Stimulated activated CD4-positive, alpha-beta T cell treated with anti-CD3 and anti-CD28 coated beads, Interleukin-4, amount 100 ng/mL, for 4 hours (primary cell): ENCODE measurements at places on chromosomes 12 and 14.
A peak's percentile ranks its signal among the peaks of the same experiment; 100 is the strongest.

DNA sequence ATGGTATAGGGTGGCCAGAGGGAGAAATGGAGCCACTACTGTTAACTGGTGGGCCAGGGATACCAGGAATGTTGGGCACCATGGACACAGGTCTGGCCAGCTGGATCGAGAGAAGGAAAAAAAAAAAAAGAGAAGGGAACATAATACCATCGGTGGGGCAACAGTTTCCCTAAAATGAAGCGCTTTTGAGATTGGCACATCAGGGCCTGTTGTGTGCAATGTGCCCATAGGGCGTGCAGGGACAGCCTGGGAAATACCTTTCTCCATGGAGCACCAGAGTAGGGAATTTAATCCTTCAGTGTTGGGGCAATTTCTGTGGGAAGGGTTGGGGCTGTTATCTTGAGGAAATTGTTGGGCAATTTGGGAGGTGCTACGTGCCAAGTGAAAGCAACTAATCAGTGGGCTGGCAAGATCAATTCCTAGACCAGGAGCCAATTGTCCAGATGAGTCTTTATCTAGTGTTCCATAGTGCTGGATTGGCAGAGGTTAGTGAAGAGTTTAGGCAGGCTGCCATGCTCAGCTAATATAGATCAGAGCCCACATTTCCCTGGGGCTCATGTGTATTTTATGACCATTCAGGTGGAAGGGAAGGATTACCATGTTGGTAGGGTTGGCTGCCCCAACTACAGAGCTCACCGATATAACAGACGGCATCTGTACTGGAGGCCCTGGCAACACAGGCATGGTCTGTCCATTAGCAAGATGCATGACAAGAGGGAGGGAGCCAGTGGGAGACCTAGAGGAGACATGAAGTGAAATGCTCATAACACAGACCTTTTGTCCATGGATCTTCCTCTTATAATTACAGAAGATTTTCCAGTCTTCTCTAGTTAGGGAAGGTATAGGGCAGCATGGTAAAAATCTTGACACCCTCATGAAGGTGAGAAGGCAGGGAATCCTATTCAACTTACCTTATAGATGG lies 25.5 kb upstream of the NPFF start:
- DNase-seq, result no peak

DNA sequence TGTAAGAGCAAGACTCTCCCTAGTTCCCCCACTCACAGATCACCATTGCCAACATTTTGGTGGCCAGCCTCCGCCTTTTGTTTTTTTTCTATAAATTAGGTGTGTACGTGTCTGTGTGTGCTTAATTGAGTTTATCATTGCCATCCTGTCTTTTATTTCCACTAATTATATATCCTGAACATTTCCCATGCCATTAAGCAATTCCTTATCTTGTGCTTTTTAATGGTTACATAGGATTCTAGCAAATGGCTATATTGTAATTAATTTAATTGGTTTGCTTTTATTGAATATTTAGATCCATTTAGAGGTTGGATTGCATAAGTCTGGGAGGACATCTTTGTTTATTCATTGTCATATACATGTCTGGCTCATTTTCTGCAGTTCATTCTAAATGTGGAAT lies 107.3 kb upstream of the RTL1 start:
- DNase-seq, result no peak

DNA sequence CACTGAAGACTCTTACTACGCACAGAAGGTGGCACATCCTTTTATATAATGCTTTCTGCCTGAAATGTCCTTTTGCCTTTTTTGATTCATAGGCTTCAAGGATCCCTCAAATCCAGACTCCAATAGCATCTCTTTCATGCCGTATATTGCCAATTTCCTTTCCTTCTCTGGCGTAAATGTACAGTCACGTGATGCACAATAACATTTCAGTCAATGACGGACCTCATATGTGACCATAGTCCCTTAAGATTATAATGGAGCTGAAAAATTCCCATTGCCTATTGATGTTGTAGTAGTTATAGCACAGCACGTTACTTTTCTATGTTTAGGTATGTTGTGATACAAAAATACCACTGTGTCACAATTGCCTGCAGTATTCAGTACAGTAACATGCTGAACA lies 196.3 kb downstream of the MSRB3 start:
- no peak for DNase-seq

GRCh38 chr12:13165617-13166041 lies 30.9 kb upstream of the EMP1 start:
- peak; percentile 79 for DNase-seq

- no peak for DNase-seq
Observed at GRCh38 chr14:32224737-32225377, 21.8 kb upstream of the RNU6-8 start.

DNA sequence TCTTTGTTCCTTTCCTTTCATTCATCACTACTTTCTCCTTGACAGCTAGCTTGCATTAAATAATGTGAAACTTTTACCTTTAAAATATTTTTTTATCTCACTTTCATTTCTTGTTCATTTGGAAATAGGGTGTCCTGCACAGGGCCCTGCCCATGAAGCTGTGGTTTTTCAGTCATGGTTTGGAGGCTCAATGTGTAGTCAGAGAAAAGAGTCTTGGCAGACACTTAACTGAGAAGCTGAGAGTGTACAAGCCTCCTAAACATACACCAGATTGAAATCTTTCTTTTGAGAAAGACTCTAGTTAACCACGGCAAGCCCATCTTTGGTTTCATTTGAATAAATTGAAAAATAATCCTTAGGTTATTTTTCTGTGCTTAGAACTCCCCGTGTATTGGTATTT lies 74.2 kb downstream of the KICS2 start:
- no peak for DNase-seq

- no peak for DNase-seq
Observed at GRCh38 chr14:102220031-102220430, 80.3 kb downstream of the WDR20 start.

DNA sequence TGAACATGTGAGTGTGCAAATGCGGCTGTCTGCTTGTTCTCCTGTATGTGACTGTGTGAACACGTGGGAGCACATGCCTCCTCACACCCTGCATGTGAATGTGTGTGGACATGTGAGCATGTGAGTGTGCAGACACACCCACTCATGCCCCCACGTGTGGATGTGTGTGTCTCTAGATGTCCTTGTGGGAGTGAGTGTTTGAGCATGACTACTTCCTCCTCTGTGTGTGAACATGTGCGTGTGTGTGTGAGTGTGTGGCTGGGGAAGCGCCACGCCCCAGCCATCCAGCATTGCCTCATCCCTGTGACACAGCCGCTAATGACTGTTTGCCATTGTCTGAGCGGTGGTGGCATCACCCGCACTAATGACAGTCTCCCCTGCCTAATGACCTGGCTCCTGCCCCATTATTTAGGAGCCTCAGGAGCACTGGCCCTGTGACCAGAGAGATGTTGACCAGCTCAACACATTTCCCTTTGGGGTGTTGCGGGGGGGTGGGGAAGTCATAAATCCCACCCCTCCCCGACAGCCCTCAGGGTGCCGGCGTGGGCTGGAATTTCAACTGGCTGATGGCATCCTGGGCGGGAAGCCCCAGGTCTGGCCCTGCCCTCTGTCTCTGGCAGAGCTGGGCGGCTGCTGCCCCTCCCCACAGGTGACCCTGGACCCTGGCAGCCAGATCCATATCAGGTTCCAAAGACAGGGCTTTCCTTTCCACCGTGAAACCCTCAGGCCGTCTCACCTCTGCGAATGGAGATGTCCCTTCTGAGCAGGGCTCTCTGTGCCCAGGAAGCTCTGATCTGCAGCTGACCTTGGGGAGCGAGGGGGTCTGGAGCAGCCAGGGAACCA lies 11.5 kb upstream of the KRT80 start:
- no peak for DNase-seq

DNA sequence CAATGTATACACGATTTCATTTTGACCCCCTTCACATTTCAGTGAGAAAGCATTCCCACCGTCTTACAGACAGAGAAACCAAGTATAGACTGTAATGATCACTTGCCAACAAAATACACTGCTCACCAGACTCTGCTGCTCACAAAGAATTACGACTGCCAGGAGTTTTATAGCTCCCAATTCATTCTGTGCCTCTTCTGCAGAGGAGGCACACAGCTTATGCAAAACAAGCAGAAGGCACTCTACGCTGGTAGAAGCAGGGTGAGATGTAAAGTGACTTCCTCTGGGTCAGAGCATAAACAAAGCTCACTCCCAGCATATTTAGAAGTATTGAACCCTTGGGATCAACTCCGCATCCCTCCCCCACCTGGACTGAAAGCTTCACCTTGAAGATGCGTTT lies 14.6 kb downstream of the SPTB start:
- no peak for DNase-seq
